ENCODE measurements at places on chromosomes 2 and 18.
A peak's percentile ranks its signal among the peaks of the same experiment; 100 is the strongest.

DNA sequence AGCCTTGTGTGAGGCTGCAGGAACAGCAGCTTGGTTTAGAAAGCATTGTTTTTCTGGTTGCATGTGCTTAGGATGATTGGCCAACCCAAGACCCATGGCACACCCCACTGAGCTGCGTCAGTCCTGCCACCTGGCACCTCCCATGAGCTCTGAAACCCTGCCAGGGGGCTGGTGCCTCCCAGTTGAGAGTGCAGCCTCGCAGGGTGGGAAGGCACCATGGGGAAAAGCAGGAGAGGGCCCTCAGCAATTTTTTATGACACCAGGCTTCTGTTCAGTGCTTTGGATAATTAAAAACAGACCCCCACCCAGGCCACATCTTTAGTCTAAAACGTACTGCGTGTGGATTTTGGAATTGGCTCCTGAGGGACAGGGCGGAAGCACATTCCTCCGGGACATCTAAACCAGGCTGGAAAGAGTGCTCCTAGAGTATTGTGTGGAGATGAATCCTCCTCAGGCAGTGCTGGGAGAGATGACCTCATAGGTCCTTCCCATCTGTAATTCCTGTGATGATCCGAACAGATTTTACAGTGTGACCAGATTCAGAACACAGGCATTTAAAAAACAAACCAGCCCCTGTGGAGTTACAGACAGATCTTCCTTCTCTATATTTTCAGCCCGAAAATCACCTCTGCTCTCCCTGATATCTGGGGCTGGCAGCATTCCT, 438.3 kb downstream of the ZNF521 start:
- peak; percentile 61 for DNase-seq

- DNase-seq = no peak
Observed at GRCh38 chr2:48248251-48248933, 281.6 kb upstream of the STON1 start.

DNA sequence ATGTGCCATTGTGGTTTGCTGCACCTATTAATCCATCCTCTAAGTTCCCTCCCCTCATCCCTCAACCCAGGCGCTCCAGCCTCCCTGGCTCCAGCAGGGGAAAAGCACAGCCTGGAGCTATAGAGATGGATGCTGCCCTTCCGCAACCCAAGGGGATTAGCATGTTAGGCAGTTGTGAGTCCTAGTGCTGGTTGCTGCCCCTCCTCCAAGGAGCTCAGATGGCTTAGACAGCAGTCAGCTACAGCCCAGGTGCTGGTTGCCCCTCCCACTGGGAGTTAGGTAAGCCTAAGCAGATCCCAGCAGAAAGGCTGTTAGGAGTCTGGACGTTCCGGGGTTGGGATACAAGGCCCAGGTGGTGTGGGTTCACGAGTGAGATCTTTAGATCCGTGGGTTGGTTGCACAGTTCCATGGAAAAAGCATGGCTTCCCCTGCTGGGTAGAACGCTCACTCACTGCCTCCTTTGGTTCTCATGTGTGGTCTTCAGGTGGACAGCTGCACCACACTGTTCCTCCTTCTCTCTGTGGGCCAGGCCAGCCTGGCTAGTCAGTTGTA, 446.1 kb downstream of the ZNF804A start:
- DNase-seq = no peak

DNA sequence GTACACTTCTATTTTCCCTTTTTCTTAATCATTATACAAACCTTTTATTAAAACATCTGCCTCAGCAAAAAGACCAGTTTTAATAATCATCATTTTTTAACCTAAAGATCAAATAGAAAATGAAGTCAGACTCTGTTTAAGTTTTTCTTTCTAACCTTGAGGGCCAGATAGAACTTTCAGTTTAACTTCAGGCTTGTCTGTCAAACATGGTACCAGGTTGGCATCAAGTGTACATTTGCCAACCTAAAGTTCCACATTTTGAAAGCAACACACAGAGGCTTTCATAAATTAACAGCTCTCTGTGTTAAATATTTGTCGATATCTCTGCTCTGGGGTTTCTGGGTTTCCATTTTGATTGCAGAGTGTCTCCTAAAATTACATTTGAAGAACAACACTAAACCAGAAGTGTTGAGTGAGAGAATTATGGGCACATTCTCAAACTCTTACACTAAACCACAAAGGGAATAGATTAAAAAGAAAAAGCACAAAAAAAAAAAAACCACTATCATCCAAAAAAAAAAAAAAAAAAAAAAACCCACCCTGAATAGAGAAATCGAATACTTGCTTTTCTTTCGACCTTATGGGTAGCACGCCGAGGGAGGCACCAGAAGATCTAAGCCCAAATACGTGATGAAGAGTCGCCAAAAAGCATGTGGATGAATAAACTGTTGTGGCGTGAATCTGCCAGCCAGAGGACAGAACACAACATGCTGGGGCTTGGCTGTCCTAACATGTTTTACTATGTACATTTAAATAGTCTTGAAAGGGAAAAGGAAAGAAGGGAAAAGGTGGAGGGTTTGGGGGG, 166.2 kb downstream of the TCF4 start:
- peak; percentile 46 for DNase-seq

GRCh38 chr18:37253394-37254235, 312.0 kb downstream of the CELF4 start:
- DNase-seq = no peak

GRCh38 chr2:82428251-82428650, 2030.8 kb downstream of the SUCLG1 start:
- no peak for DNase-seq

All from cerebellum (tissue), 4 donors.